ENCODE measurements at places on chromosomes 7 and 10. TPM values are rescaled to one million over a fixed set of nuclear protein-coding genes. Genes with fewer than 3 reads are reported as not detected.

Gene EN2
- total RNA-seq = 0.99 TPM

Gene POLR1F
- 17.5 TPM for total RNA-seq

Gene RAB19
- not detected for total RNA-seq

Gene SPDYE16
- total RNA-seq = not detected

Gene SHOC2
- total RNA-seq = 20.5 TPM

Gene SERPINE1
- 1,665 TPM for total RNA-seq

Gene KBTBD2
- 26.4 TPM for total RNA-seq

Gene AIMP2
- 89.3 TPM for total RNA-seq

Gene HPSE2
- total RNA-seq = not detected

Gene TMUB1
- 54.1 TPM for total RNA-seq

Gene NPY4R
- 38.2 TPM for total RNA-seq

Gene CLCN1
- not detected for total RNA-seq

Gene TEX47
- total RNA-seq = not detected

Gene CYP2C8
- total RNA-seq = not detected

Gene FFAR4
- 0.30 TPM for total RNA-seq

Gene POU6F2
- not detected for total RNA-seq

Gene SLC29A4
- 8.9 TPM for total RNA-seq

Gene CAV1
- 490 TPM for total RNA-seq

Gene TRIM50
- total RNA-seq = not detected

Gene KCNIP2
- total RNA-seq = 0.82 TPM

Gene EFCAB10
- total RNA-seq = 2.7 TPM

Gene RAPGEF5
- 0.09 TPM for total RNA-seq

Gene PI4K2A
- total RNA-seq = 22.4 TPM

Gene NUTM2B
- 0.34 TPM for total RNA-seq

Gene NOBOX
- total RNA-seq = not detected

Gene PWWP2B
- total RNA-seq = 16.9 TPM

Gene CLDN12
- 26.9 TPM for total RNA-seq

Gene DRGX
- not detected for total RNA-seq

Gene FAM237B
- not detected for total RNA-seq

Gene AGAP9
- 9.2 TPM for total RNA-seq

Gene VWA2
- total RNA-seq = not detected

Gene MAT1A
- total RNA-seq = 0.03 TPM

Data from A549 treated with GW870086 at 1 μM for 4 hours (cell line).